ENCODE measurements at places on chromosomes 5 and 9.

DNA sequence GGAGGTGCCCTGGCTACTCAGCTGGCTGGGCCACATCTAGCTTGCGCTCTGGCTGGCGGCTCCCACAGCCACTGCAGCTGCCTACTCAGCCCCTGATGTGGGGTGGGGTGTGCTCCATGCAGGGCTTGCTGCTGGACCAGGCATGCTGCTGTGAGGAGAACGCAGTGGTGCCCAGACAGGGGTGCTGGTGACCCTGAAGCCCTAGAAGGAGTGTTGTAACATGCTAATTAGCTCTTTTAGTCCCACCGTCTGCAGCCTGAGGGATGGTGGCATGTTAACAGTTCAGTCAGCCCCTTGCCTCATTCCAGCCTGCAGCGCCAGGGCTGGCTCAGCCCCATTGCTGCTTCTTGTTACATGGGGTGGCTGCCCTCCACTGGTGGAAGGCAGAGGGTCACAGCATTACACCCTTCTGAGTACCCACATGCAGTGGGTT is 642.3 kb downstream of the DMRTA1 start:
- no peak for DNase-seq

- DNase-seq: no peak
These were observed 4.7 kb downstream of the CXXC5 start for GRCh38 chr5:139652788-139653241.

DNA sequence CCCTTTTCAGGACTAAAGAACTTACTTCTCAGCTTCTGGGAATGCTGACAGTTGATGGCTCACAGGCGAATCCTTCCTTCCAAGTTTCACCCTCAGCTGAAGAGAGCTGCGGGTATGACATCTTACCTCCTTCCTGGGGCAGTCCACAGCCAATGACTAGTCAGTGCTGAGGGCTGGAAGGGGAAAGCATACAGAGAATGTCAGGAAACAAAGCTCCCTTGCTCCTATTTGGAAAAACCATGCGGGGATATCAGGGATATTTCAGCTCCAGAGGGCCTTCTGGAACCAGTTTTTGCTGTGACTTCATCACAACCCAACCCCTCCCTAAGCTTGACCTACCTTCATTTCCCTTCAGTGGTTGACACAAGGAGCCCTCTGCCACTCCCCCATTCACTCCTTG is 15.7 kb downstream of the FTMT start:
- DNase-seq: no peak

DNA sequence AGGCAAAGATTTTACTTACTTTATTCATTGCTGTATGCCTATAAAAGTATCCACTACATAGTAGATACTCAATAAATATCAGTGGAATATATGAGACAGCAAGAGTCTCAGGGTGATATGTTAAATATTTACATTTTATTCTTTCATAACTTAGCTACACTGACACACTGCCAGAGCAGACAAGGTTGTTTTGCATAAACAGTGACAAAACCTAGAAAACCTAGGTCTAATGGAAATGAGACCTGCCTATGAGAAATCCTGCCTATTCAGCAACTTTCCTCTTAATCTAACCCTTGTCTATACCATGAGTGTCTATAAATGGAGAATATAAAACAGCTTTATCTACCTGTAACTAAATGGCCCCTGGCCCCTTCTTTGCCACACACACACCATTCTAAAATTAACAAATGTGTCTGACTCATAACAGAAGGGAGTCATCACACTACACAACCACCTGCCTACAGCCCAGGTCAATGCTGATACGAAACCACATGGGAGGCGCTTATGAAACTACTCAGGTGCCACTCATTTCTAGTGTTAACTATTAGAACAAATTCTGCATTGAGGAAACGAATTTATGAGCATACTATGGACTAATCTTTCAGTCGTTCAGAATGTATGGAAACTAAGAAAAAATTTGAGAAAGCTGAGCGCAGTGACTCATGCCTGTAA is 60.3 kb downstream of the UBAP2 start:
- no peak for DNase-seq

- no peak for DNase-seq
These were observed 251.6 kb downstream of the NTRK2 start for GRCh38 chr9:84921175-84921574.

All from Kasumi-1 (cell line).